Anterior cingulate cortex (tissue), 58 donors: ENCODE measurements at places on chromosomes 11 and 22.

DNA sequence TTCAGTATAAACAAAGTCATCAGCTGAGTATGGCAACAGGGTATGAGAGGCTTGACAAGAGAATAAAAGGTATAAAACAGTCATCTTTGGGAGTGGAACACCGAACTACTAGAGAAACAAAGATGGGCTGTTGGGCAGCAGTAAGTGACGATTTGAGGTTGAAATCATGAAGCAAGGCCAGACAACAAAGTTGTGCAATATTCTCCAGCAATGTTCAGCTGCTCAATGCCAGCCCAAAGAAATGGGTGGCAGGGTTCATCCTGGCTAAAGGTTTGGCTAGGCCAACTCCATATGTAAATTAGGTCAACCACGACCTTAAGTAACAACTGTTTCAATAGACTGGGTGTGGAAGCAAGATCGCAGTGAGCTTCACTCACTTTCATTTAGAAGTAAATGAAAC, 6.2 kb downstream of the APIP start:
- no peak for DNase-seq

DNA sequence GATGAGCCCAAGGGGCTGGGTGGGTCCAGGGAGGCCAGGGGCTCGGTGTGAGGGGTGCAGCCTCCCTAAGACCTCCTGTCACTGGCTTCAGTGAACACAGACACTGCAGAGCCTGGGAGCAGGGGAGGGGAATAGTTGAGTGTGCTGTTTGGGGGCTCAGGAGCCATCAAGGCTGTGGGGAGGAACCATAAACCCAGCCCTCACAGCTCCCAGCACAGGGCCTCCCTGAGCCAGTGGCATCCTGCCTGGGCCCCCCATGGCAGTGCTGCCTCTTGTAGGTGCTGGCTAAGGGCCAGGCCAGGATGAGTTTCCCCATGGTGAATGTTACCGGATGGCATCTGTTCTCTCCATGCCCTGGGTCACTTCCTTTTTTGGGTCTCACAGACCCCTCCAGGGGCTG, 25.5 kb downstream of the KCNJ5 start:
- DNase-seq: no peak

GRCh38 chr11:119700536-119701346, 28.3 kb downstream of the NECTIN1 start:
- no peak for DNase-seq

- DNase-seq: no peak
Measured at GRCh38 chr11:45675646-45676045, 10.2 kb upstream of the CHST1 start.

DNA sequence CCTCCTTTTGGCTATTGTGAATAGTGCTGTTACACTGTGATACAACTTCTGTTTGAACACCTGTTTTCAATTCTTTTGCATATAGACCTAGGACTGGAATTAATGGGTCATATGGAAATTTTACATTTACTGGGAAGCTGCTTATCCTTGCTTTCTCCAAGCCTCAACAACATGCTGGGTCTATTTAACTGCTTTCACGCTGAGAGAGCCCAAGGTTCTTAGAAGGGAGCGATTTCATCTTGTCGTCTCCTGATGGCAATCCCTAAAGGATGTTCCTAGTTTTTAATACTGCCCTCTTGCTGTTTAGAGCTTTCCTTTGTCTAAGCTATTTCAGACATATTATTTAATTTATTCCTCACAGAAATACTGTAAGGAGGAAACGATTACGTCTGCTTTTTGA, 15.5 kb downstream of the IRAG1 start:
- DNase-seq: no peak

DNA sequence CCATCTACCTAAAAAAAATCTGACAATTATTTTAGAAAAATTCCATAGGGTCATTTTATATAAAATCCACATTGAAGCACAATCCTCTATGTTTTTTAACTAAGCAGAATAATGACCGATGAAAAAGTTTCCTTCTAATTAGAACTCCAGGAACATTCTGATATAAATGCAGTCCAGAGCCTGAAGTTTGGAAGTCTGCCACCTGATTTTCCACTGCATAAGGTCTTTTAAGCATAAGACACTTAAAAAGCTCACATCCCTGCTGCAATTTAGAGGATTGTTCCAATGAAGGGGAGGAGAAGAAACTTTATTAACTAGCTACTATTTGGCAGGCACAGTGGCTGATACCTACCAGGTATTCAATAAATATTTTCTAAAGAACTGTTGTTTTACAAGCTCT, 570.3 kb upstream of the ANO5 start:
- no peak for DNase-seq

DNA sequence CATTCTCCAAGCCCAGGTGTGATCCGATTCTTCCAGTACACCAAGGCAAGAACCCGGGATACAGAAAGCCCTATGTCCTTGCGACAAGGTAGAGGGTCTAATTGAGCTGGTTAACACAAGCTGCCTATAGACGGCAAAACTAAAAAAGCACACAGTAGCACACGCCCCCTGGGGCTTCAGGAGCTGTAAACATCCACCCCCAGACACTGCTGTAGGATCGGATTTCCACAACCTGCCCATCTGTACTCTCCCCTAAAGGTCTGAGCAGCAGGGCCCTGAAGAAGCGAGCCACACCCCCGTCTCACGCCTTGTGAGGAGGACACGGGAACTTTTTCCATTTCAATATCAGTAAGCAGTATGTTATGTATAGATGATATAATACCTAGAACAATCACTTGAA, 624.7 kb downstream of the BUD13 start:
- DNase-seq: no peak

DNA sequence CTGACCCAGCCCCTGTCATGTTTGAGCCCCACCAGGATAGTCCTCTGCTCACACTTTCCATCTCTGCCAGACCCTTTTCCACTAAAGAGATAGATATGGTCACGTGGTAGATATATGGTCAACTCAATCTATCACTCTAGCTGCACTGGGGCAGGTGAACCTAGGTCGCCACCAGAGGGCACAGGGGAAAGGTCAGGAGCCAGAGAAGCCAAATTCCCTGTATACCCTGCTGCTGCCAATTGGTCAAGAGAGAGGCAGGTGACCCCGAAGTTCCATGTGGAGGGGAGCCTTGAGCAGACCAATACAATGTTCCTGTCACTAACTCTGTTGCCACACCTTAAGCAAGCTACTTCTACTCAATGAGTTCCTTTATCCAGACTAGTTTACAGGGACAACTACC, 101.1 kb upstream of the GALNT18 start:
- DNase-seq: no peak

DNA sequence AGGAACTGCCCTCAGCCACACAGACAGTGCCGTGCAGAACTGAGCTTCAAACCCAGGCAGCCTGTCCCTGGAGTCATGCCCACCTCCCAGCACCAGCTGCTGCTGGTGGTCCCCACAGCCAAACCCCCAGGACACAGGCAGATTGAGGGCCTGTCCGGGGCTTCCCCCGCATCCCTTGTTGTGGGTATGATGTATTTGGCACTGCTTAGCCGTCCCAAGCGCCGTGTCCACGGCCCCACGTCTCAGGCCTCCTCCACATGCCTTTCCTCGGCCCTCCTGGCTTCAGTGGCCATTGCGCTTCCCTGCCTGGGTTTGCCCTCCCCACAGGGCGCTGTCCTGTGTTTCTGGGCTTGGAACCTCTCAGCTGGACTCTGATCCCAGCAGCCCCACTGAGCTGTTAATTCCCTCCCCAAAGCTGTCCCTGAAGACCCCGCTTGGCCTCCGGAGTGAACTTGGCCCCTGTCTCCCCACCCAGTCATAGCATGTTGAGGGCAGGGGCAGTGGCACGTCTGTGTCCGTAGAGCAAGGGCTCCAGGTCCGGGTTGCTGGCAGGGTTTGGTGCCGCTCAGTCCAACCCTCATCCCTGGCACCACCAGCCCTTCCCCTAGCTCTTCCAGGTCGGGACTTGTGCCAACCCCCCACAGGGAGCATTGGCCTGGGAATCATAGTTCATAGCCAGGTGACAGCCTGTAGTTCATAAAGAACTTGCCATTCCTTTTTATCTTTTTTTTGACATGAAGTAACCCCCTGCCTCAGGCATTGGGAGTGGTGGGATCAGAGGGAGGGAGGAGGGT, 34.5 kb upstream of the TEF start:
- DNase-seq: no peak

DNA sequence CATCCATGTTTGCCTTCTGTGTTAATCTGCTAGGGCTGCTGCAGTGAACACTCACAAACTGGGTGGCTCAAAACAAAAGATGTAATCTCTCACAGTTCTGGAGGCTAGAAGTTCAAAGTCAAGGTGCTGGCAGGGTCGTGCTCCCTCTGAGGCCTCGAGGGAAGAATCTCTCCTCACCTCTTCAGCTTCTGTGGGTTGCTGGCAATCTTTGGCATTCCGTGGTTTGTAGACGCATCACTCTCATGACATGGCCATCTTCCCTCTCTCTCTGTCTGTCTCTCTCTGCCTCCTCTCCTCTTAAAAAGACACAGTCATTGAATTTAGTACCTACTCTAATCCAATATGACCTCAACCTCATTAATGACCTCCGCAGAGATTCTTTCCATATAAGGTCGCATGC, 78.8 kb downstream of the TSPAN18 start:
- DNase-seq: no peak

GRCh38 chr11:1899686-1900085, 8.0 kb upstream of the PRR33 start:
- no peak for DNase-seq

DNA sequence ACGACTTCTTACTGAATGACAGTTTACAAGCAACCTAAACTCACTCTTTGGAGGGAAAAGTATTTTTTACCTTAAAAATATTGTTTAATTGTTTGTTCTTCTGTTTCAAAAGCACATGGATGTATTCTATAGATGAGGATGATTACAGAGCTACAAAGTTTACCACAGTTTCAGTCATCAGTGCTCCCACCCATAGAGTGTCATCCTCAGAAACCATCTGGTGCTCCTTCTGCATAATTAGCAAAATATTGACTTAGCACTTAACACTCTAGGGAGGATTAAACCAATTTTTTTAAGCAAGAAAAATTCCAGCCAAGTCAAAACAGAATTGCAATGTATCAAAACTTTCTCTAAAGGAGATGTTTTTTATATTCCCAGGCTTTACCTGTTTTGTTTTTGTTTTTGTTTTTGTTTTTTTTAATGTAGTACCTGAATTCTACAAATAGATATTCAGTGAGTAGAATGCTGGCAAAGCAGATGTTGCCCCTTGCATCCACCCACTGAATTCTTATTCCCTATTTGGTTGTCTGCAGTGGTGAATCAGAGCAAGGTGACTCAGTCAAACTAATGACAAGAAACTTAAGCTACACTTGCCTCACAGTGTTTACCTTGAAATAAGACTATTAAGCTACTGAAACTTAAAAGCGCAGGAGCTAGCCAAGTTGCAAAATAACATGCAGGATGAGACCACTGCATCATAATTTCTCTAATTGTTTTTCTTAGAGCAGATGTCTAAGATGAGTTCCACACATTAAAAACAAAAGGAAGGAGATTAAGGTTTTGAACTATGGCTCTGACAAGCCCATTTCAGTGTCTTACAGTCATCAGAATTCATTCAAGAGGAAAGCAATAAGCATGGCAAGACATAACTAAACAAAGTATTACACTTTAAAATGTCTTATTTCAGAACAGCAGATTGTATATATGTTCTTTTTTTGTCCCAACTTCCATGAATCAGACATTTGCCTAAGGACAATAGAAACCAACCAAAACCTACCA, 155.1 kb upstream of the SOX6 start:
- DNase-seq: no peak

- DNase-seq: no peak
Measured at GRCh38 chr22:37157516-37158285, 8.0 kb upstream of the IL2RB start.

DNA sequence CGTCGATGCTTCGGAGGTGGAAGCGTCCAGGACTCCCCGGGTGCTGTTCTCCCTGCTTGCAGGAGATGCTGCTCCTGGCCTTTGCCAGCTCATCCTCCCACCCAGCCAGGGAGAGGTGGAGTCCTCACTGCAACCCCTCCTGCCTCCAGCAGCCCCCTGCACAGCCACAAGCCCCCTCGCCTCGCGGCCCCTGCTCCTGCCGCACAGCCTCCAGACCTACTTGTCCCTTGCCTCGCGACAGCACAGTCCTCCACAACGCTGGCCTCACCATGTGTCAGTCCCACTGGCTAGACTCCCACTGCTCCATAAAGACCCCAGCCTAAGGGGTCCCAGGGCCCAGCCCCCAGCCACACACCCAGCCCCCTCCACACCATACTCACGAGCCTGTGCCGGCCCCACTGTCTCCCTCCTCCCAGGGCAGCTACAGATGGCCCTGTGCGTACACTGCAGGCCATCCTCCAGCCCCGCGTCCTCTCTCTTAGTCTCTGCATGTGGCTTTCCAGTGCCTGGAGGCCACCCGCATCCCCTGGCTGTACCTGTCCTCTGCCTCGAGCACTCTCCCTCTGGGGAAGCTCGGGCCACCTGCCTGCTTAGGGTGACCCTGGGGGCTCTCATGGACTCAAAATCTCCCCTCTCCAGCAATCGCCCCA, 91.5 kb downstream of the CELSR1 start:
- no peak for DNase-seq

- DNase-seq: no peak
Measured at GRCh38 chr11:83326326-83326725, 40.2 kb upstream of the CCDC90B start.

DNA sequence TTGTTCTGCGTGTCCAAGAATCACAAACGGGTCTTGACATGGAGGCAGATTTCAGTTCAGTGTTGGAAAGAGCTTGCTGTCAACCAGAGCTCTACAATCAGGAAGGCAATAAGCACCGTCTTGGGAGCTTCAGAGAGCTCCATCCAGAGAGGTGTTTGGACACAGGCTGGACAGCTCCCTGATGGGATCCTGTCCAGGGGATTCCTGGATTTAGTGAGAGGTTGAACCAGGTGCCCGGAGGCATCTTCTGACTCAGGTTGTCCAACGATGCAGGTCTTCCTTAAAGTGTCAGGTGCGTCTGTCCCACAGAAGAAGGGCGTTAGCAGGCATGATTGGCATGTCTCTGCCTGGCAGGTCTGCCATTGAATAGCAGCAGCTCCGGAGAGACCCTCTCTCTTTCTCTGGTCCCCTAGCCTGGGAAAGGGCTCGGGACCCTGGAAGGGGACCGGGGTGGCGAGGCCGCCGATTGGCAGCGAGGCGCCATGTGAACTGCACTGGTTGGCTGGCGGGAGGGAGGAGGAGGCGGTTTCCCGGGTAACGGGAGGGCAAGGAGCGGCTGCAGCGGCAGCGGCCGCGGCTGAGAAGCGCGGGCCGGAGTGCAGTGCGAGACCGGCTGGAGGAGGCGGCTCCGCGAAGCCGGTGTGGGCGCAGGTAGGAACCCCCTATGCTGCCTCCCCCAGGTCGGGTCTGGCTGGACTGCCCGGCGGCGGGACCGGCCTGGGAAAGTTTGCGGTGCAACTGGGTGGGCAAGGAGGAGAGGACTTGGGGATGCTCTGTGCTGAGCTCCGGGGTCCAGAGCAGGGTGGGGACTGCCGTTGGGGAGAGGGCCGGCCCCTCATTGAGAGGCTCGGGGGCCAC, 104.1 kb upstream of the E2F8 start:
- DNase-seq: peak; percentile 85

GRCh38 chr11:128983023-128983422, 40.4 kb upstream of the TP53AIP1 start:
- DNase-seq: no peak

DNA sequence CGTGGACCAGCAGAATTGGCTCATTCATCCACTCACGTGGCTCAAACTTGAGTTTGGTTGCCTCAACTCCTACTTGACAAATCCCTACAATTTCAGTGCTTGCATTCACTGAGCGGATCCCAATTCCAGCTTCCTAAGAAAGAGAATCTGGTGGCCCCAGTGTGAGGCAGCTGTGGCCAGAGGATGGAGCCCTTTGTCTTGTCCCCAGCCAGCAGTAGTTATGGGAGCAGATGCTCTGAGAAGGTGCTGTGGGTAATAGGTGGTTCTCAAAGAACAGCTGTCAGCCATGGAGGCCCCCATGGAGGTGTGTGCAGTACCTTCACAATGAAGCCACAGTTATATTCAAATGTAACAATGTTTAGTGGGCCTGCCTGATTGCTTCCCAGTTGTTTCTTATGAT, 39.3 kb downstream of the KREMEN1 start:
- peak; percentile 17 for DNase-seq
